Pons (tissue), 1 donor: ENCODE measurements at places on chromosomes 1 and 21.

- no peak for DNase-seq
These were observed 2.7 kb downstream of the HSD11B1 start for GRCh38 chr1:209707308-209707707.

DNA sequence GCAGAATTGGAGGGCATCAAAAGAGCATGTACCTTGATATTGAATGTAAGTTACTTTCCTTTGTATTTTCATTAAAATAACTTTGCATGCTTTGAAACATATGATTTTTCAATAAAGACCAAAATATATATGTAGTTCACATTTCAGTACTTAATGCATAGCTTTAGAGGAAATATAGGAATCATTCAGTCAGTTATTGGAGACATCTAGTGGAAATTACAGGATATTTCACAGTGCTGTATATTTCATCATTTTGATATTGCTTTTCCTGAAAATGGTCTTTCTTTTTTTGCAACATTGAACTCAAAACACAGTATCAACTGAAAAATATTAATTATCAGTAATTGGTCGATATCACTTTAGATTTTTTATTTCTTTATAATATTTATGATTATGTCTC is 375.8 kb downstream of the NCAM2 start:
- DNase-seq = peak; percentile 56

DNA sequence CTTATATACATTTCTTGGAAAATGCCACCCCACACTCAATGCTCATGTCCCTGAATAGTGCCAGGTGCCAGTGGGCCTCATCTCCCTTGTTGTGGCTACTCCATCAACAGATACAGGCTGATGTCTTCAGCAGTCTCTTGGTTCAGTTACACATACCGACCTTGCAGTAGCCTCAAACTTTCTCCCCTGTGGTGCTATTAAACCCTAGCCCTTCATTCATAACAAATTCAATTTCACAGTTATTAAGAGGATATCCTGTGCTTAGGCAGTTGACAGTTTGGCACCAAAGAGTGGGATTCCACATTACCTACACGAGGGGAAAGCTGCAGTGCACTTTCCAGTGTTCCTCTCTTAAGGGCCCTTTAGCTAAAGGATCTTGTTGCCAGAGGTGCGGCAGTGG is 35.9 kb upstream of the CAMK1G start:
- no peak for DNase-seq

- no peak for DNase-seq
These were observed 51.7 kb downstream of the BACE2 start for GRCh38 chr21:41219498-41220207.

DNA sequence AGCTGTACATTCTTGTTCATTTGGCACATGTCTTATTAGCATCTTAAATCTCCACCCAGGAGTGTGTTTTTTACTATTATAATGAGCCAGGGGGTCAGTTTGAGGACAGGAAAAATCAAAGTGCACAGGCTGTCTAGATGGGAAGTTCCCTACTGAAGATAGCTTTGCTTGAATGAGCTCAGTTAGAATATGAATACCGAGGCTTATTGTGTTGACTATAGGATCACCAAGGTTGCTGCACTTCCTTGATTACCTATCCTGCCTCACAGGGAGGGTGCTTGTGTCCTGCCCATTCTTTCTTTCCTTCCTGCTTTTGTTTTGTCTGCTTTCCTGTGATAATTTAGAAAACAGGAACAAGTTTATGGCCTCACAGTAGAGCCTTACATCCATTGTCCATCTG is 16.3 kb downstream of the PHGDH start:
- no peak for DNase-seq

- no peak for DNase-seq
These were observed 847 bp downstream of the PSMD4 start for GRCh38 chr1:151255381-151255780.

- DNase-seq = no peak
These were observed 432.3 kb downstream of the LRRIQ3 start for GRCh38 chr1:73765551-73766233.

DNA sequence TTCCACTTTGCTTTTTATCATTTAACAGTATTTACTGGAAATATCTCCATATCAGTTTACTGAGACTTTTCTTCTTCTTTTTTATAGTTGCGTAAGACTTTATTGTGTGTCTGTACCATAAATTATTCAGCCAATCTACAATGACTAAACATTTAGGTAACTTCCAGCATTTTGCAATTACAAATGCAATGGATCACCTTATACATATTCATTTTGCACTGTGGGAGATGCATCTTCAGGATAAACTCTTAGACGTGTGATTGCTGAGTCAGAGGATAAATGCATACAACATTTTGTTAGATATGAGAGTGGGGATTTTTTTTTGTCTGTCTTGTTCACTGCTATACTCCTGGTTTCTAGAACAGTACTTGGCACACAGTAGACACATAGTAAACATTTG is 95.7 kb upstream of the GCLM start:
- no peak for DNase-seq

DNA sequence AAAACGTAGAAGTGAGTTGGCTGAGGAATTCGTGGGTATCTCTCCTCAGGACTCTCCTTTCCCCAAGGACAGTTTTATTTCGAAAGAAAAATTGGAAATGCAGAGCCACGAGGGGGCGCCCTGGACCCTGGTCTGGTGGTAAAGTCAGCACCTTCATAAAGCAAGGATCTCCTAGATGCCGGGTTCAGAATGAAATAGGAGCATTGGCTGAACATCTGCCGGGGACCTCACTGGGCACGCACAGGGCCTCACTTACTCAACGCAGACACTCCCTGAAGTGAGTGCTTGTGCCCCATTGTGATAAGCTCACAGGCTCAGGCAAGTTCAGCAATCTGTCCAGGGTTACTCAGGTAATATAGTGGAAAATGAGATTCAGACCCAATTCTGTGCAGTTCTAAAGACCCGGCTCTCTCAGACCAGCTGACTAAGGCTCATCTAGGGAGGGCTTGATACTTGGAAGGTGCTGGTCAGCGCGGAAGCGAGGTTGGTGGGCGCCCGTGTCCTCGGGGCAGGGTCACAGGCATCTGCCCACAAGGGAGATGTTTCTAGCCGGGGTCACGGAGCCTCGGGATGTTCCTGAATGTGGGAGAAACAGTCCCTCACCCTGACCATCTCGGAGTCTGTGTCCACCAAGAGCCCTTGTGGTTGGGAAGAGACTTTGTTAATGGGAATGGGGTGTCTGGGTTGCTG is 55.7 kb upstream of the ETV3 start:
- peak; percentile 28 for DNase-seq
